ENCODE measurements at places on chromosomes 6 and 20.

DNA sequence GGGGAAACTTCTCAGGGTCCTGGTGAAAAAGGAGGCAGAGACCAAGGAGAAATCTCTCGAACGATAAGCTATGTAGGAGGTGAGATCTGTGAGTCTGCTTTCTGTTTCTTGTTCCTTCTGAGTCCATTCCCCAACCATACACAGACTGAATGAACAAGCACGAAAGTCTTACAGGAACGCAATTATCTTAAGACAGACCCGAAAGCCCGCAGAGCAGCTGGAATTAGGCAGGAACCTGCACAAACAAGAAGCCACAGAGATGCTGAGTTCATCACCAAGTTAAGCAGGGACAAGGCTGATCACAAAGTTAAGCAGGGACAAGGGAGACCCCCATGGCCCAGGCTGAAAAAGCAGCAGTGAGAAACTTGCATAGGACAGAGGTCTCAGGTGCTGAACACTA lies 21.4 kb upstream of the NELFCD start:
- no peak for DNase-seq

DNA sequence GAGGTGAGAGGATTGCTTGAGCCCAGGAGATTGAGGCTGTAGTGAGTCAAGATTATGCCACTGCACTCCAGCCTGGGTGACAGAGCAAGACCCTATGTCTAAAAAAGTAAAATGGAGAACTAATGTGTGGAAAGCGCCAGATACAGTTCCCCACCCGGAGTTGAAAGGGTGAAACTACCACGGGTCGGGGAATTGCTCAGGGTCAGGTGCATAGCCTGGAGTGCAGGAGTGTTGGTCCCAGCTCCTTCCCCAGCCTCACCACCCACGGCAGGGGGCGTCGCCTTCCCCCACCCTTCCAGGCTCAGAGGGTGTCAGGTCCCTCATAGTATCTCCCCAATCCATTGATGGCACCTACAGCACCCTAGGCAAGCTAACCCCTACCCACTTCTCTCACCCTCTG lies 26.1 kb downstream of the C20orf203 start:
- DNase-seq: no peak

GRCh38 chr6:17218023-17218748 lies 63.0 kb upstream of the RBM24 start:
- no peak for DNase-seq

GRCh38 chr20:57387463-57387862 lies 3.7 kb upstream of the RBM38 start:
- no peak for DNase-seq

- DNase-seq: no peak
Observed at GRCh38 chr20:14404515-14404914, 67.1 kb upstream of the FLRT3 start.

DNA sequence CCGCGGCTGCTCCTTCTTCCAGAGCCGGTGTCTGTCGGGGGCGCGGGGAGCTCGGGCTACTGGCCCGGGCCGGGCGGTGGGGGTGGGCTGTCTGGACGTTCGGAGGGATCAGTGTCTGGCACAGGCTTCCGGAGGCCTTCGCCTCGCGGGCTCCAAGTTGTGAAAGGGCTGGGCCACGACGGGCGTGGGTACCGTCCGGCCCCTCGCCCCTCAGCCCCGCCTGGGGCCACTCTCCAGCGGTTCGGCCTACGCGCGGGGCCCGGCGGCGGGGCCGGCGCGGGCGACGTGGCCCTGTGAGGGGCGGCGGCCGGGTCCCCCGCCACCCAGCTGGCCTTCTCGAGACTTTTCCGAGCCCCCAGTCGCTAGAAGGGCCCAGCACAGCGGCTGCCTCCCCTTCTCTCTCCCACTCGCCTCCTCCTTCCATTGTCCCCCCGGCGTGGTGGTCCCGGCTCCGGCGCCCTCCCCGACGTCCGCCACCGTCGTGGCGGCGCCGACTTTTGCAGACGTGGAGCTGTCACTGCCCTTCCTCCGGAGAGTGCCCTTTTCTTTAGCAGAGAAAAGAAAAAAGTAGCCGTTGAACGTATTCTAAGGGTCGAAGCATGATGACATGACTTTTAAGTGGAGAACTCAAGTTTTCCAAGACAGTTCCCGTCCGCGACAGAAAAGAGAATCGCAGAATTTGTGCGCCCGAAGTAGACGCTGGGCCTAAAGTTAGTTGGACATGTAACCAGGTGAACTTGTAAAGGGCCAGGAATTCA lies 571 bp downstream of the ITCH start:
- DNase-seq: no peak
